Globus pallidus (tissue), 1 donor: ENCODE measurements at places on chromosomes 5 and 9.

DNA sequence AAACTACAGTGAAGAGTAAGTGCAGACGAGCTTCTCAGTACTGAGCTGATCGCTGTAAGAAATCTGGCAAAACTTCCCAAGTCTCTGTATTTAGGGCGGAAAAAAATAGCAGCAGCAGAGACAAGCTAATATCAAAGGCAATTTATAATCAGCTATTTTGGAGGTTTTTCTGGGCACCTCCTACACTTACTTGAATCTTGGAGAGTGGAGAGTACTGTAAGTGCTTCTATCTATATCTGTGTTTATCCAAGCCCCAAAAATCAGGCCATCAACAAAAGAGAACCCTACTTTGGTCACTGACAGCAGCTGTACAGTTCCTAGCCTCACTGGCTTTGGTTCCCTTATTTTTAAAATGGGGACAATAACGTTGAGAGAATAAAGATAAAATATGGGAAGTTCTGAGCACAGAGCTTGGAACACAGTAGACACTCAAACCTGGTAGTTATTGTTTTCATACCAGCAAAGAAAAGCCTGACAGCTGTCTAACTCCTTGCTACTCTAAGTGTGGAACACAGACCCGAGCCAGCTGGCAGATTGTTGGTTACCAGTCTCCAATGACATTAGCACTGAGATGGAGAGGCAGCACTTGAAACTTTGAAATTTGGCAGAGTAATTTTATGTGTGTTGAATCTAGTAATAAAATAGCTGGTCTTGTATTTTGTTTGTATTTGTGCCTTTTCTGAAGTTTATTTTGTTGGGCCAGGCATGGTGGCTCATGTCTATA, 96.0 kb upstream of the SLC28A3 start:
- peak; percentile 11 for DNase-seq

DNA sequence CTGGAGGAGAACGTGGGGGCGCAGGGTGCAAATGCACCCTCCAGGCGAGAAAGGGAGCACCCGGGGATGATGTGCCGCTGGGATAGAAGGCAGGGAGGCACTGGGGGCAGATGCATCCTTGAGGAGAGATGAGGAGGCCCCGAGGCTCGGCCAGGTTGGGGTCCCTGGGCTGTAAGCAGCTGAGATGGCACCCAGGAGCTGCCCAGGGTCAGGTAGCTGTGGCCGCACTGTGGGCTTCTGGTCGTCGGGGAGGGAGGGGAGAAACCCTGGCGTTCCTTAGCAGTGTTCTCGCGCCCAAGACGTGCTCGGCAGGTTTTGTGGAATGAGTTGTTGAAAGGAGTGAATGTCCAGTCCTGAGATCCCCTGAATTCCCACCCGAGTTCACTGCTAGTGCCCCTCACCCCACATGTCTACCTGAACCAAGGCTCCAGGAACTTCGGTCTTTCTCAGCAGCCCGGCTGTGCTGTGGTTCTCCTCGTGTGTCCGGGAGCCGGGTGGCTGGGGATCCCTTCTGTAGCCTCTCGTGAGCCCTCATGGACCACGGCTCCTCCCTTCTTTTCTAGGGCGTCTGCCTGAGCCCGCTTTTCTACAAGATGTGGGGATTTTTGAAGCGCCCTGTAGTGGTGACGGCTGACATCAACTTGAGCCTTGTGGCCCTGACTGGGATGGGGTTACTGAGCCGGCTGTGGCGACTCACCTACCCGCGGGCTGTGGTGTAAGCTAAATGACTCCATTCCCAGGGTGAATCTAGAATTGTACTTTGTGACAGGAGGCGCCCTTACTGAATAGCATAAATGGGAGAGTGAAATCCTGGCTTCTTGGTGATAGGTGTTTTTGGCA, 1.1 kb downstream of the POMT1 start:
- no peak for DNase-seq

- no peak for DNase-seq
These were observed 263.8 kb downstream of the NSG2 start for GRCh38 chr5:174309131-174309795.

GRCh38 chr9:94787266-94787665, 60.8 kb downstream of the AOPEP start:
- DNase-seq = no peak

DNA sequence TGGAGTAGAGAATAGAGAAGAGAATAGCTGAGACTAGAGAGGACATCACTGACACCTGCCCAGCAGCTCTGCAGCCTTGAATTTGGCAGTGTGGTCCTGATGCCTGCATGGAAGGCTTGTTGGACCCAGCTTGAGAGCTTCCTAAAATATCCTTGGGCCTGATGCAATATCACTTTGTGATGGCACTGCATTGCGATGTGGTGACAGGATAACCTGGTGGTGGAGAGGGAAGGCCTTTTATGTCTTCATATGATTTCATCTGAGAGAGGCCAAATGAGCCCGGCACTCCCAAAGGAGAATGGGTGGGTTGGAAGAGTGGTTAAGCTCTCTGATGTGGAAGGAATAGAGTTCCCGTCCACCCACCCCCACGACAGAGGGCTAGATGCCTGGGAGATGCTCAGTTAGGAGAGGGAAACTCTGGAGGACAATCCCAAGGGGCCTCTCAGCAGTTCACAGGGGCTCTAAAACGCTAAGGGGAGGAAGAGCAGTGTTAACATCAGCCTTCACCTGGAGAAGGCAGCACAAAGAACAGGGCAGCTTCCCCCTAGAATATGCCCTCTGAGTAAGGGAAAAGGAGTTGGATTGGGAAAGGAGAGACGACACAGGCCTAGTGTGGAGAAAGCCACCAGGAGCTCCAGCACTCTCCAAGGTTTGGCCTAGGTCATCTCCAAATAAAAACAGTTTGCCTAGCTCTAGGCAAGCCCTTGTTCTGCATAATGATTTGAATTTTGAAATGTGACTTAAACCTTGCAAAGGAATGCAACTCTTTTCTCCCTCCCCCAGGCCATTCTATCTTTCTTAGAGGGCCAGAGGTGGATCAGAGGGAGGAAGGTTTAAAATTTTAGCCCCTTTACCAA, 99.8 kb upstream of the SSBP2 start:
- DNase-seq = peak; percentile 23

DNA sequence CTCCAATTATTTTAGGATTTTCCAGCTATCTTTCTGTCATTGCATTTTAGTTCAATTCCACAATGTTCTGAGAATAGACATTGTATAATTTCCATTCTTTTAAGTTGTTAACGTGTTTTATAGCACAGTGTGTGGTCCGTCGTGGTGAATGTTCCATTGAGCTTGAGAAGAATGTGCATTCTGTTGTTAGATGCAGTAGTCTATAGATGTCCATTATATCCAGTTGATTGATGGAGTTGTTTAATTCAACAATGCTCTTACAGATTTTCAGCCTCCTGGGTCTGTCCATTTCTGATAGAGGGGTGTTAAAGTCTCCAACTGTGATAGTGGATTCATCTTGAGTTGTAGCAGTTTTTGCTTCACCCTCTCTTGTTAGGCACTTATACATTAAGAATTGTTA, 1587.7 kb upstream of the NUDT12 start:
- DNase-seq = no peak

GRCh38 chr9:117028103-117028858, 341.2 kb downstream of the TRIM32 start:
- DNase-seq = no peak

DNA sequence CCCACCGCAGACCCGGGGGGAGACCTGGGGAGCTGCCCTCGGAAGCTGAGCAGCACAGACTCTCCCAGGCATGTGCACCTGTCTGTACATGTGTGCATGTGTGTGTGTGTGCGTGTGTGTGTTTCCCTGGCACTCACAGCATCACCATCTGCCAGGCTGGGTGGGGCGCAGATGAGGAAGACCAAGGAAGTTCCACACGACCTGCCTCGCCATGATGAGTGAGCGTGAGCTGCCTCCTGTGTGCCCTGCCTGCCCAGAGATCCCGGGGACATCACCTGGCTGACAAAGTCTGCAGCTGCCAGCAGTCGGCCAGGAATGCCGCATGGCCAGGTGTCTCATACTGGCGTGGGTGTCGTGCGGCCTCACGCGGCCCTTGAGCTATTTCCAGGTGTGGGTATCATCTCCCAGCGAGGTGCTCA, 4.0 kb upstream of the GPSM1 start:
- DNase-seq = no peak

GRCh38 chr9:88143179-88143578, 4.9 kb upstream of the SPATA31C2 start:
- no peak for DNase-seq

GRCh38 chr5:164345173-164345849, 839.9 kb downstream of the MAT2B start:
- DNase-seq = no peak

DNA sequence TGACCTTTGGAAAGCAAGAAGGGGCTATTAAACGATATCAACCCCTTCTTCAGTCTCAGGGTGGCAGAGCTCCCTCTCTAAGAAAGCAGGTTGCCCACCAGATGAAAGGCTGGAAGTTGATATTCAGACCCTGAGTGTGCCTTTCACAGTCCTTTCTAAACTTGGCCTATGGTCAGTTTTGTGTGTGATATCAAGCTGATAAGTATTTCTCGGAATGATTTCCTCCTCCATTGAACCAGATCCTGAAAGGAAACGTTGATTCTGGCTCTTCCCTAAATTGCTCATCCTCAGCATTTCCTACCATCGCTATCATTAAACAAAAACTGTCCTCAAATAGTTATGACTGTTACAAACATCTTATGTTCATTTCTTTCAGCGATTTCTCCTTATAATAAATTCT, 130.4 kb downstream of the CEMIP2 start:
- DNase-seq = no peak

GRCh38 chr9:135186248-135187164, 99.0 kb downstream of the OLFM1 start:
- DNase-seq = no peak

DNA sequence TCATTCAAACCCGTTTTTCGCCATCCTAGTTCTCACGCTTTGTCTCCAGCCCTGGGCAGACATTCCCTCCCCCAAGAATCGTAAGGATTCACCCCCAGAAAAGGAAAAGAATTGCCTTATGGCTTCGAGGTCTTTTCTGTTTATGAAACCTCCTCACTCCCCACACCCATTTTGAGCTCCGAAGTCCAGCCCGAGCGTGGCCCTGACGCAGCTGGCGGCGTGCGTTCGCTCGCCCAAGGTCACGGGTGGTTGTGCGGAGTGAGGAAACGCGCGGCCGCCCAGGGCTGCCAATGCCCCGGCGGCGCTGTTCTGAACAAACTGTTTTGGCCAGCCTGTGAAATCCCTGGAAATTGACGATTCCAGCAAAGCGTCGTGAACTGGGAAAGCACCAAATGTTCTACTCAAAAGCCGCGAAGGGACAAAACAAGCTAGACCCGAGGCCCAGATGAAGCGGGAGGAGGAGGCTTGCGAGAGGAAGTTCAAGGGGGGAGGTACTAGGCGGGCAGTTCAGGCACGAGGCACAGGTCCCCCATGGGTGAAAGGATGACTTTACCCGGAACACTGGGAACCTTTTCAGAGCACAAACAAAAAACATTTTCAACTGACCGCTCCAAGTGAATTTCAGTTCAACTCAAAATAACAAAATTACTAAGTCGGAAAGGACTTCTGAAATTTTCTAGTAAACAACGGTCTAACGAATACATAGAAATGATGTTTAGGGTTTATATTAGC, 683 bp upstream of the ZFAND5 start:
- DNase-seq = peak; percentile 90

- DNase-seq = no peak
These were observed 9.6 kb downstream of the EPB41L4B start for GRCh38 chr9:109311286-109311685.

DNA sequence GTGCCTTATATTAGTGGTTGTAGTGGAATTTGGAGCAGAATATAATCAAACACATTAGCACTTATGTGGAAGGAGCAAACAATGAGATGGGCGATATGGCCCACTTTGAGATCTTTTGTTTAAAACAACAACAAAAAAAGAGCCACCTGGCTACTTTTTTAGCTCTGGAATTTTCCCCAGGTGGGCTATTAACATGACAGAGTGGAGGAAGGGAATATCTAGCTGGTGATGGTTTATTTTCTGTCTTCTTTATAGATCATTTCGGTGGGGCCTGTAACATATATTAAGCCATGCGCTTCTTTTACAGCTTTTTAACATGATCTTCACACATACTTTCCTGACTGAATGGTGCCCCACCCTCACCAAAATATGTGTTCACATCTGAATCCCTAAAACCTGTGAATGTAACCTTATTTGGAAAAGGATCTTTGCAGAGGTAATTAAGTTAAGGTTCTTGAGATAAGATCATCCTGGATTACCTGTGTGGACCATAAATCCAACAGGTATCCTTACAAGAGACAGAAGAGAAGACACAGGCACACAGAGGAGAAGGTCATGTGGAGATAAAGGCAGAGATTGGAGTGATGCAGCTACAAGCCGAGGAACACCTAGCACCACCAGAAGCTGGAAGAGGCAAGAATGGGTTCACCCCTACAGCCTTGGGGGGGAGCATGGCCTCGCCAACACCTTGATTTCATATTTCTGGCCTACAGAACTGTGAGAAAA, 16.6 kb upstream of the ENTREP1 start:
- DNase-seq = no peak

DNA sequence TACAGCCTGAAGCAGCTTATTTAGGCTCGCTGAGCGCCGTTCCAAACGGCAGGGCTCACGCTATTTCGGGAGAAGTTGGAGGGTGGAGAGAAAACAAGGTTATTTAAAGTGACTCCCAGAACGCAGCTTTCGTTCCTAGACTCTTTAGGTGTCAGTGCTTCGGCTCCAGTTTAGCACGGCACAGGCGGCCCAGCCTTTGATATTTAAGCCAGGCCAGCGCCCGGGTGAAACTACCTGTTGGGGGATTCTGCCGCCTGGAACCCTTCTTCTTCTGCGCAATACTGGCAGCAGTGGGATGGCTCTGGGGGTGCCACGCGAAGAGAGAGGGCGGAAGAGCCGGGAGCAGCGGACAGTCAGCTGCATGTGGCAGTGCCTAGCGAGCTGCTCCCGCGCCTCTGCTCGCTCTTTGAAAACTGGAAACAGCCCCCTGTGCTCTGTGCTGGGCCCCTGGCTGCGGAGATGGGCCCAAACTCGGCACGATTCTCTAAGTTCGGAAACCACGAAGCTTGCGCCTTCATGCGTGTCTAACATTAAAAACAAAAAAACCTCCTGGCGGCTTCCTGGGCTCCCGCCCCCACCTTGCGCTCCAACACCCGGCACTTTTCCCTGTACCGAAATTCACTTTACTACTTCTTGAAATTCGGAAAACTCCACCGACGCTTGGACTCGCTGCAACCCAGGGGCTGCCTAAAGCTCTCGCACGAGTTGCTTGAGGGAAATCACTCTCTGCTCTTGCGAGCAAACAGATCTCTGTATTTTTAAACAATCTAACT, 34.6 kb upstream of the NFIB start:
- DNase-seq = peak; percentile 66

DNA sequence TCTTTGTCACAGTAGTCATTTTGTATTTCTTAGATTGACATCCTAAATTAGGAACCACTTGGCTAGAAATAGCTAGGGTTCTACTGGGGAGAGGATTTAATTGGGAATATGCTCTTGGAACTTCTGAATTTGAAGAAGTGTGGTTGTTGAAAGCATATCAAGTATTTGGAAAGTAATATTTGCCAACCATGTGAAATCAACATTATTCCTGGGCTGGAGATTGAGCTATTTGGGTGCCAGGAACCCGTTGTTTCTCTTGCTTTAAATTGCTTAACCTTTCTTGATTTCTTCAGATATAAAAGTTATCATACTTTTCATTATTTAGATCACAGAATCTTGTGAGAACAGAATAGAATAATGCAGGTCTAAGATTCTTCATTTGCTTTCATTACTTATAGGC, 178.4 kb upstream of the ELL2 start:
- no peak for DNase-seq

- no peak for DNase-seq
These were observed 63.3 kb downstream of the LIX1 start for GRCh38 chr5:97078958-97079743.

GRCh38 chr9:90999425-91000397, 198.1 kb downstream of the SYK start:
- peak; percentile 37 for DNase-seq
